ENCODE measurements at places on chromosomes 3 and 15.

- no peak for DNase-seq
These were observed 254.7 kb downstream of the CACNA2D3 start for GRCh38 chr3:54376939-54377578.

GRCh38 chr3:21509731-21510470 is 241.1 kb downstream of the ZNF385D start:
- no peak for DNase-seq

GRCh38 chr3:184275381-184275701 is 481 bp upstream of the ECE2 start:
- no peak for DNase-seq

DNA sequence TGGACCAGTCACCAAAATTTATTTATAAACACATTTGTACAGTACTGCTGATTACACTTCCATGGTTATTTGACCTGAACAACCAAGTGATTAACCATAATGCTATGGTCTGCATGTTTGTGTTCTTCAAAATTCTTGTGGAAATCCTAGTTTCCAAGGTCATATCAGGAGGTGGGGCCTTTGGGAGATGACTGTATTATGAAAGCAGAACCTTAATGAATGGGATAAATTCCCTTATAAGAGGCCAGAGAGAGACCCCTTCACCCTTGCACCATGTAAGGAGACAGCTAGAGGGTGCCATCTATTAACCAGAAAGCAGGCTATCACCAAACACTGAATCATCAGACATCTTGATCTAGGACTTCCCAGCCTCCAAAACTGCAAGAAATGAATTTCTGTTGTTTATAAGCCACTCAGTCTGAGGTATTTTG is 1.9 kb downstream of the SCAPER start:
- DNase-seq, result no peak

GRCh38 chr3:197125636-197126035 is 96.0 kb upstream of the MELTF start:
- no peak for DNase-seq

DNA sequence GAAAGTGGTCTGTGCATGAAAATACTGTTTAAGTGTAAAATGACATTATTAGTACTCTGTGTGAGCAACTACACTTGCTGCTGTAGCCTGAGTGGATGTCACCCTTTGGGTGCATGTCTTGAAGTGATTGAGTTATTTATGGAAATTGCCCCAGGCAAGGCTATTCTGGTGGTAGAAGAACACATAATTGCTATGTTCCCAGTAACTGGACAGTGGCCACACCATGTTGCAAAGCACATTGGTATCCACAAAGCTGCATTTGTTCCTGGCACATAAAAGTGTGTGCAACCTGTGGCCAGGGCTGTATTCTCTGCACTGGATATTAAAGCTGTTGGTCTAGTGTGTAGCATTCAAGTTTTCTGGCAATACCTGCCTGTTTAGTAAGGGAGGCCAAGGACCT is 23.8 kb downstream of the MTMR14 start:
- DNase-seq, result no peak

- DNase-seq, result no peak
These were observed 288.5 kb downstream of the KBTBD8 start for GRCh38 chr3:67286586-67286985.

- DNase-seq, result no peak
These were observed 13.9 kb downstream of the CHST13 start for GRCh38 chr3:126537730-126538281.

DNA sequence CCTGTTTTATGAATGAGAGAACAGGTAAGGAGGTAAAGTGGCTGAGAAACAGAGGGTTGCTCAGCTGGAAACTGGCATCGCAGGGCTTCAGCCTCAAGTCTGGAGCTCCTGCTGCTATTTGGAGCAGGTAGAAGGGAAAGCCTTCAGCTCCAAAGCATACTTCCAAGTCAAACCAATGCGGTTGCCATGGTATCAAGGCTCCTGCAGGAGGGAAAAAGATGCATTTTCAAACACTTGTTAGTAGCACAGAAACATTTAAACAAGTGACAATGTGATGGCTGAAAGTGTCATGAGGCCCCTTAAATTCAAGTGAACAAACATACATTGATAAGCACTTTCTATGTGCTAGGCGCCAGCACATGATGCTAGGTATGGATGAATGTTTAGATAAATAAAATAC is 60.4 kb downstream of the RYR3 start:
- no peak for DNase-seq

Data from activated naive CD4-positive, alpha-beta T cell (primary cell).